Keratinocyte (primary cell): ENCODE measurements at places on chromosomes 2 and 18. TPM values are rescaled to one million over a fixed set of nuclear protein-coding genes. Genes with fewer than 3 reads are reported as not detected.

Gene ZNF804A
- polyA plus RNA-seq: 0.05 to 0.08 TPM (median 0.06 TPM) in 3 replicates

Gene RAPGEF4
- 0.76 to 1.6 TPM (median 1.2 TPM) in 3 replicates for polyA plus RNA-seq

Gene CDK15
- 0.35 to 1.4 TPM (median 0.96 TPM) in 3 replicates for polyA plus RNA-seq

Gene FBXO15
- polyA plus RNA-seq: 0.11 to 0.61 TPM (median 0.26 TPM) in 3 replicates

Gene CRYBA2
- not detected in 3 replicates for polyA plus RNA-seq

Gene LHCGR
- polyA plus RNA-seq: not detected in 3 replicates

Gene SKA1
- polyA plus RNA-seq: 1.1 to 8.4 TPM (median 7.2 TPM) in 3 replicates

Gene TNFAIP6
- 0.12 to 0.21 TPM in 2 of 3 replicates, not detected in the other for polyA plus RNA-seq

Gene NT5DC4
- polyA plus RNA-seq: 0.03 to 1.00 TPM (median 0.07 TPM) in 3 replicates

Gene POTEC
- polyA plus RNA-seq: not detected in 3 replicates

Gene DSG1
- polyA plus RNA-seq: 9.8 to 68.0 TPM (median 27.6 TPM) in 3 replicates

Gene FOXI3
- 0.02 TPM in 1 of 3 replicates, not detected in the others for polyA plus RNA-seq

Gene ZSWIM2
- polyA plus RNA-seq: not detected in 3 replicates

Gene TLX2
- not detected in 3 replicates for polyA plus RNA-seq

Gene SPHKAP
- not detected in 3 replicates for polyA plus RNA-seq

Gene MAPK4
- polyA plus RNA-seq: 0.01 TPM in 1 of 3 replicates, not detected in the others

Gene TRIM43
- not detected in 3 replicates for polyA plus RNA-seq

Gene APOB
- polyA plus RNA-seq: 0.01 TPM in 2 of 3 replicates, not detected in the other

Gene ANKRD30B
- polyA plus RNA-seq: not detected in 3 replicates

Gene INO80B
- 16.8 to 23.9 TPM (median 18.8 TPM) in 3 replicates for polyA plus RNA-seq

Gene CAPN10
- polyA plus RNA-seq: 6.1 to 11.8 TPM (median 7.1 TPM) in 3 replicates

Gene STON1
- polyA plus RNA-seq: 0.44 to 1.9 TPM (median 1.2 TPM) in 3 replicates

Gene FAM228A
- not detected in 3 replicates for polyA plus RNA-seq

Gene STK39
- polyA plus RNA-seq: 10.5 to 20.7 TPM (median 14.0 TPM) in 3 replicates

Gene KANSL1L
- polyA plus RNA-seq: 2.1 to 4.7 TPM (median 3.2 TPM) in 3 replicates
